Activated B cell treated with CpG ODN at 0.5 μM for 24 hours (primary cell): ENCODE measurements at places on chromosomes 5 and 9. TPM values are rescaled to one million over a fixed set of nuclear protein-coding genes. Genes with fewer than 3 reads are reported as not detected.

DNA sequence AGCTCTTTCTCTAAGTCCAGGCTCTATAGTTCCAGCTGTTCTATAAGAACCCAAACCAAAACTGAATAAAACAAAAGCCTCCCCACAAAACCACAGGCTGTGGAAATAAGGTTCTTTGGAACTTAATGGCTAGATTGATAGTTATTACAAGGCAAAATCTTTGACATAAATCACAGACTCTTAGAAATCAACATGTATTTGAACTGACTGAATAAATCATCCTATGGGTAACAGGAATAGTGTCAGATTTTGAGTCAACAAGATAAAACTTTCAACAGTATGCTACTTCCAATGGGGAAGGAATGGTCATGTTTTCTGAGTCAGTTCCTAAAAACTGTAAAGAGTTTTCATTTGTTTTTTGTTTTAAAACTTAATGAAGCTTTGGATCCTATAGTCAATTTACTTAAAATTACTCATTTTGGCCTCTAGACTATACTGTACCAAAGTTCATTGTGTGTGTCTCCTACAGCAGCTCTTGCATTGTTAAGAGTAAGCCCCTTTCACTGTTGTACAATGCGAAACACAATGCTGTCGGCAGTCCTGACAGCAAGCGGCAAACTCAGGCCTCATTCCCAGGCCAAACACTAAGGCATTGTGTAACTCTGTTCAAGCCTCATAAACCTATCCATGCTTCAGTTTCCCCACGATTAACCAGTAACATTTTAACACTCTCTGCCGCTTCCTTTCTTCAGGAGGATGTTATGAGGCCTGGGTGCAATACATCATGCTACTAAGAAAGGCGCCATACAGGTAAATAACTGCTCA is 134.1 kb downstream of the ARL15 start:
- DNase-seq, result no peak

DNA sequence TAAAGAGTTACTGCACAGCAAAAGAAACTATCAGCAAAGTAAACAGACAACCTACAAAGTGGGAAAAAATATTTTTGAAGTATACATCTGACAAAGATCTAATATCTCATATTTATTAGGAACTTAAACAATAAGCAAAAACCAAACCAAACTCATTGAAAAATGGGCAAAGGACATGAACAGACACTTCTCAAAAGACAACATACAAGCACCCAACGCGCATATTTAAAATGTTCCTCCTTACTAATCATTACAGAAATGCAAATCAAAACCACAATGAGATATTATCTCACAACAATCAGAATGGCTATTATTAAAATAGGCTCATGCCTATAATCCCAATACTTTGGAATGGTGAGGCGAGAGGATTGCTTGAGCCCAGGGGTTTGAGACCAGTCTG is 48.0 kb downstream of the FBXO4 start:
- DNase-seq, result no peak

- no peak for DNase-seq
Observed at GRCh38 chr5:176381979-176382378, 6.4 kb downstream of the NOP16 start.

GRCh38 chr5:171798418-171798817 is 12.8 kb downstream of the SMIM23 start:
- DNase-seq, result no peak

GRCh38 chr5:30878746-30879145 is 314.7 kb upstream of the CDH6 start:
- DNase-seq, result no peak

DNA sequence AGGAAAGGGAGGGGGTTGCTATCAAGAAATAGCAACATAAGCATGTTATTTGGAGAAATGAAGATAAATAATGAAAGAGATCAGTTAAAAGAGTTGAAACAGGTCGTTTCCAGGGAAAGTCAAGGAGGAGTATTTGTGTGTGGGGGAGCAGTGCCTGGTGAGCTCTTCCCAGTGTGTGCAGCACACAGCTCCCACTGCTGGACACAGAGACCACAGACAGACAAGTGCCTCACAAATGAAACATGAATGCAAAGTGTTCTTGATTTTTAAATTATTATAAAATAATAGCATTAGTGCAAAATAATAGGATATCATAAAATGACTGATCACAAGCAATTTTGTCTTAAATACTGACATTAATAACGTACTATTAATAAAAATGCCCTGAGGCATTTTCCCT is 40.8 kb downstream of the LIFR start:
- no peak for DNase-seq

- DNase-seq, result no peak
Observed at GRCh38 chr5:144142139-144142823, 28.2 kb downstream of the YIPF5 start.

- no peak for DNase-seq
Observed at GRCh38 chr5:106962464-106963230, 708.1 kb downstream of the EFNA5 start.

GRCh38 chr5:15683332-15683731 is 183.4 kb downstream of the FBXL7 start:
- no peak for DNase-seq

GRCh38 chr9:116452634-116453033 is 234.5 kb upstream of the TRIM32 start:
- DNase-seq, result no peak

DNA sequence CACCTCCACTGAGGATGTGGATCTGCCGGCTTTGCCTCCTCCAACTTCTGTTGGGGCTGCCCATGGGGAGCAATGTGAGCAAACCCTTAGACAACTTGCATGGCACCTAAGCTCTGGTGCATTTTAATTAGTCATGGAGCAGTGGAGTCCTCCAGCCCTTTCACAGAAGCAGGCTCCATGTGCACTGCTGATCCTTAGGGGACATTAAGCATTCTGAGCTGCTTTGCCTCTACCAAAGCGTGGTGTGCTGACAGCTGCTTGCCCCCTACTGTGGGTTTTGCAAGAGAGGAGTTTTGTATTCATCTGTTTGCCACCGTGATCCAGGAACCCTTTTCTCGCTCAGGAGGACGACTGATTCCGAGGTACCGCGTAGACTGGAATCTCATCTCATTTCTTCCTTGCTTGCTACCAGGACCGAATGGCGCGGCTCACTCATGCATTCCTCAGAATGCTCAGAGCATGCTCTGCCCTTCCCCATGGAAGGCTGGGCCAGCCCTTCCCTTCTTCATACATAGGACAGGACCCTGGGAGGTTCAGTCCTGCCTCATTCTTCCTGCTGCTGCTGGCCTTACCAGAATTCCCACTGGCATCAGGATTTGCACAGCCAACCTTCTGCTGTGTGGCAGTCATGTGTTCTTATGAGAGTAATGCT is 432.5 kb downstream of the GADD45G start:
- DNase-seq, result no peak

GRCh38 chr9:124593200-124593599 is 86.0 kb upstream of the NR5A1 start:
- no peak for DNase-seq

- no peak for DNase-seq
Observed at GRCh38 chr5:4295663-4296339, 700.2 kb downstream of the IRX1 start.

DNA sequence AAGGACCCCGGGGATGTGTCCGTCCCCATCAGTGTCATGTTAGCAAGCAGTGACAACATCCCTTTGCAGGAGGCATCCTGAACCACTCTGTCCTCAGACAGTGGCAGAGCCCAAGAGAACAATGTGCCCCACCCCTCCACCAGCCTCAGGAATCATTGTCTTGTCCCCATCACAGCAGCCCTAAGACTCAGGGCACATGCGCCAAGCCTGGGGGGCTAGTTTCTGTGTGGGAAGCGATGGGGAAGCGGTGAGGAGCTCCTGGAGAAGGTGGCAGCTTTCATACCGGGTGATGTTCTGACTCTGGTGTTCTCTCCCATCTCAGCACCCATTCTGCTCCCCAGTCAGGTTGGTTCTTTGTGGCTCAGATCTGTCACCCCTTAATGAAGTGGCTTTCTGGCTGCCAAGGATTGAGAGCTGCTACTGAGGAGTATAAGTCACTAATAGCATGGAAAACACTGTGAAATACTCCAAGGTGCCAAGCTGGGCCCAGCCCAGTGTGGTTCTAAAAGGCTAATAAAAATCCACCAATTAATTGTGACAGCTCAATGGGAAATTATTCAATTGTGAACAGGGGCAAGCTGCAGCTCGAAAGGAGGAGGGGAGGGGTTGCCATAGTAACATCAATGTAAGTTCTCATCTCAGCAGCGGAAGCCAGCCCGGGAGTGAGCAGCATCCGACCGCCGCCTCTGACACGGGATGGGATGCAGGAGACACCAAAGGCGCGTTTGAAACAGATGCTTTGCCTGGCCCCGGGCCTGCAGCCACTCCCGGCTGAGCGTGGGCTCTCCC is 4.7 kb downstream of the QRFP start:
- no peak for DNase-seq

- no peak for DNase-seq
Observed at GRCh38 chr5:31364881-31365636, 166.8 kb downstream of the DROSHA start.

DNA sequence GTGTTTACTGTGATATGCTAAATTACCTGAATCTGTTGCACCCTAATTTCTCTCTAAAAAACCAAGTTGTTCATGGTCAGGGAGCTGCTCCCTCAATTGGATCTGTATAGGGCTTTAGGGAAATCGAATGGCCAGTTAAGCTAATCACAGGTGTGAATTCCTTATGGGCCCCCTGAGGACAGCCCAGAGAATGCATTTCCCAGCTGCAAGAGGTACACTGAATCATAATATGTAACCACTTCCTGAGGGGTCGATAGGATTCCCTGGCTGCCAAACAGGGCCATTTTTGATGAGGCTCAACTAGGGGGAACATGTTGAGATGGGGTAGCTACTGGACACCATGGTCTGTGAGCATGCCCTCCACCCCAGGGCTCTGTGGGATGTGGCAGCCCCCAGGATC is 478.6 kb downstream of the CCDC171 start:
- DNase-seq, result no peak

- no peak for DNase-seq
Observed at GRCh38 chr9:12640866-12641636, 52.1 kb upstream of the TYRP1 start.

DNA sequence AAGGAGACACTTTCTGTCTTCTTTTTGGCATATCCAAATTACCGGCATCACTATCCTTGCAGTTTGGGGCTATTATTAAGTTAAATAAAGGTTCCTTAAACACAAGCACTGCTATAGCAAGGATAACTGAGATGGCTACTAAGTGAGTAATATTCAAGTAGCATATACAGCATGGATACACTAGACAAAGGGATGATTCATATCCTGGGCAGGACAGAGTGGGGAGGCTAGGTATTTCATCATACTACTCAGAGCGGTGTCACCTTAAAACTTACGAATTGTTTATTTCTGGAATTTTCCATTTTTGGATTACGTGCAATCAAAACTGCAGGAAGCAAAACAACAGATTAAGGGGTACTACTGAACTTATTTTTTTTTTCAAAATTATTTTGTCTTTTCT is 54.1 kb downstream of the FER start:
- no peak for DNase-seq

DNA sequence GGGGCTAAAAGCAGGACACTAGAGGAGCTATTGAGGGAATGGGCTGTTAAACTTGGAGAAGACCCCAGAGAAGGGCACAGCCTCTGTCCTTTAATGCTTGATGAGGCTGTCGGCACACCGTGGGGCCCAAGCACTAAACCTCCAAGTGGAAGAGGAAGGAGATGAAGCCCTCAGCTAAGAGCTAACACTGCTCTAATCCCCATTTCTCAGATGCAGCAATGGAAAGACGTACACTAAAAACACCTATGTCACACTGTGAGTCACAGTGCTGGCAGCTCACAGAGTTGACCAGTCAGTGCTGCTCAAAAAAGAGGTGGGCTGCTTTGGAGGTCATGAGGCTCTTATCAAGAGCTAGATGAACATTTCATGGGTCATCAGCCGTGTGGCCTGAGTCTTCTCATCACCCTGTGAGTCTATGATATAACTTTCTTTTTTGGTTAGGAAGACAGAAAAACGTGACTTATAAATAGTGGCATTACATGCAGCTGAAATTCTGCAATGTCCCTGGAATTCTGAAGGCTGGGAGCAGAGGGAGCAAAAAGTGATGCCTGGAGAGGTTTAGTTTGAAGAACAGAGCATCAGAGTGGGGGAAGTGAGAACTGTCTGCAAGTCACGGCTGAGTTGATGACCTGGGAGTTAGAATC is 21.5 kb downstream of the TNFSF8 start:
- DNase-seq, result no peak

DNA sequence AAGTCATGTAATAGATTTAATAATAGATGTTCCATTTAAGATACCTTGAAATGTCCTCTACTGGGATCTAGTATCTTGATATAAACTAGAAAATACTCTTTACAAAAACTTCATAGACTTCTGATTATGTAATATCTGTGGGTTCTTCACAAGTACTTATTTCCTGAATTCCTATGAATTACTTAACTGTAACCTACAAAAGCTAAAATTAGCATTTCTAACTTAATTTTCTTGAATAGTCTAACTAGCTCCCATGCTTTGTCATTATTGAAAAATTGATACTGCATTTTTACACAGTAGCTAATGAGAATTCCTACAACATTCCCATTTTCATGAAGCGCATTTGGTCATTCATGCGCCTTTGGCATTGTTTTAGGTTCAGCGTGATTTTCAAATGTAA is 1828.2 kb downstream of the MAT2B start:
- no peak for DNase-seq

GRCh38 chr9:112086627-112087026 is 88.5 kb downstream of the SUSD1 start:
- DNase-seq, result no peak

- no peak for DNase-seq
Observed at GRCh38 chr9:93562157-93562556, 14.2 kb upstream of the PHF2 start.

DNA sequence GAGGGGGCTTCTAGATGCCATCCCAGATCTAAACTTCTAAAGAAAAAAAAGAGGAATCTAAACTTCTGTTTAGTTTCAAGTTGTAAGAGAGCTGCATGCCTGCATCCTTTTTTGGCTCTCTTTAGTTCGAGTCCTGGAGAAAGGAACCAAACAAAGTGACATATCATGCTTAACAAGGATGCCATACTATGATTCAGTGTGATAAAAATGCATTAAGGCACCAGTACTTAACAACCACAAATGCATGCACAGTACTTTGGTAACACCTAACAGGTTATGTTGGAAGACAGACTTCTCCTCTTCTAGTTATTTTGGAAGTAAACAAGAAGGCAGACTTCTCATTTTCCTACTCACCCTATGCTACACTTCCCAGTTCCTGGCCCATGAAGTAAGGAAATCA is 27.3 kb downstream of the NME5 start:
- no peak for DNase-seq

Gene SOX30
- 0.37 and 0.47 TPM in 2 replicates for total RNA-seq

Gene FOXD1
- total RNA-seq, result 0.09 and 0.10 TPM in 2 replicates

Gene PKN3
- total RNA-seq, result 16.9 and 17.4 TPM in 2 replicates

Gene RNF224
- total RNA-seq, result not detected in 2 replicates

Gene FBN2
- not detected in 2 replicates for total RNA-seq

Gene LCP2
- total RNA-seq, result 7.0 and 8.5 TPM in 2 replicates

Gene GPR151
- total RNA-seq, result not detected in 2 replicates

Gene C9
- total RNA-seq, result not detected in 2 replicates

Gene CBY3
- total RNA-seq, result not detected in 2 replicates

Gene PLPPR1
- total RNA-seq, result not detected in 2 replicates

Gene GRXCR2
- total RNA-seq, result not detected in 2 replicates

Gene CAMLG
- 22.2 and 23.9 TPM in 2 replicates for total RNA-seq
